ENCODE measurements at places on chromosomes 1 and 21. TPM values are rescaled to one million over a fixed set of nuclear protein-coding genes. Genes with fewer than 3 reads are reported as not detected.

FCMR gene
- not detected for total RNA-seq

DNA sequence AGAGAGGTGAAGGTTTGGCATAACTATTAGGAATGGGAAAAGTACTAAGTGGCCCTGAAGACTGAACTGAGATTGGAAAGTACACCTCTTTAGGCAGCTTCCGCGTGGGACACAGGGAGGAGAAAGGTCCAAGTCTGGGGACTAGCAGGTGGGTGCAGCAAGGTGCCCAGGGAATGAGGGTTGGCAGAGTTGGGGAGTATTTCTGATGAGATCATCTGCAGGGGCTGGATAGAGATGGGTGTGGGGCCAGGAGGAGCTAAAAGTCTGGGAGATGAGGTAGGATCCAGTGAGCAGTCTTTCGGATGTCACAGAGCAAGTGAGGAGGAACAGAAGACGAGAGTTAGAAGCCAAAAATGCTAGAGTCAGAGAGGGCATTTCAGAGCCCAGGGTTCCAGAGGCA is 36.1 kb downstream of the CDCA8 start:
- DNase-seq: no peak

ARHGEF10L gene
- 10.5 TPM for total RNA-seq

JAM2 gene
- 15.3 TPM for total RNA-seq

DISP3 gene
- 2.1 TPM for total RNA-seq

- no peak for DNase-seq
Measured at GRCh38 chr21:28704746-28705145, 287.9 kb downstream of the LTN1 start.

DNA sequence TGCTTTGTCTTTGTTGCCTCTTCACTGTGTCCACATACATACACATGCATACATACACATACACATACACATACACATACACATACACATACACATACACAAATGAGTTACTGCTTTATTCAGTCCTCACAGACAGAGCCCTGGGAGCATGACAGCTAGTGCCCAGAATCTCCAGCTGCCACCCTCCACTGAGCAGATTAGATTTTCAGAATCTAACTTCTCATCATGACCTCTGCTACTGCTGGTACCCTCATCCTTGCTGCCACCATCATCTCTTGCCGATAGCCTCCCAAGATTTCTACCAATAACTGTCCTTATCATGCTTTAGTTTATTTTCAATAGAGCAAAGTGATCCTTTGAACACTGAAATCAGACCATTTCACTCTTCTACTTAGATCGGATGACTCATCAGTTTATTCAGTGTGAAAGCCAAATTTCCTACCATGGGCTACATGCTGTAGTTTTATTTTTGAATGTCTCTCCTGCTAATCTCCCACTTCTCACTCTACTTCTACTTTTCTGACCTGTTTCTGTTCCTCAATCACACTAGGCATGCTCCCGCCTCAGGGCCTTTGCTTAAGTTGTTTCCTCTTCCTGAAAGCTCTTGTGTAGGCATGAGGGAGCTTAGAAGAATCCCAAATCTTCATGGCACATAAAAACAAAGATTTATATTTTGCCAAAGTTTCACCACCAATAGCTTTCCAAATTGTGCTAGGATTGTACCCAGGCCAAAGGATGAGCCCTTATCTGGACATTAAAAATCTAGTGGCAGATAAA is 43.0 kb downstream of the ATP6V1G3 start:
- no peak for DNase-seq

DNA sequence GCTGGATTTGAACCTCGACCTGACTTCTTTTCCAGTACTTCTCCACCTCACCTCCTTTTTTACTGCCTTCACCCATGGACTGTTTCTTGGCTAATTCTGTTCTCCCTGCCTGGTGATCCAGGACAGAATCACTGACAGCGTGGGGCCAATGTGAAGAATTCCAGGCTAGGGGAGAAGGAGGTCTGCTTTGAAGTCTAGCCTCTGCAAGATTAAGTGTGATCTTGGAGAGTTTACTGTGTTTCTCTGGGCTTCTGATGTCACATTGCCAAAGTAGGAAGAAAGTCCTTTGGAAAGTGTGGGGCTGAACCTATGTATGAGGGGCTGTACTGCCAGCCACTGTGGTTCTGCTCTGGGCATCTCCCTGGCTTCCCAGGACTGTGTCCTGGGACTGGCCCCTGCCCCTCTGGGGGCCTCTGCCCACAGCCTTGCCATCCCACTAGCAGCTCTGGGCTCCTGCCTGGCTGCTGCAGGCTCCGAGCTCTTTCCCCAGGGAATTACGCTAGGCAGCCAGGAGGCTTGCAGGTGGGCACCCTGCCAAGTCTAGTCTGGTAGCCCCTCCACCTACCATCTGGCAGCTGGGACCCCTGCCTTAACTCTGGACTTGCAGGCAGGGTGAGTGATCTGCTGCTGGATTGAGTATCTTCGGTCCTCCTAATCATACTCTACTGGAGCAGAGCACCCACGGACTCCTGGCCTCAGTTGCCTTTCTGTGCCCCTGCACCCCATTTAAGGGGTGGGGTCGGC is 52.2 kb downstream of the YARS1 start:
- no peak for DNase-seq

GJC2 gene
- 0.43 TPM for total RNA-seq

DNA sequence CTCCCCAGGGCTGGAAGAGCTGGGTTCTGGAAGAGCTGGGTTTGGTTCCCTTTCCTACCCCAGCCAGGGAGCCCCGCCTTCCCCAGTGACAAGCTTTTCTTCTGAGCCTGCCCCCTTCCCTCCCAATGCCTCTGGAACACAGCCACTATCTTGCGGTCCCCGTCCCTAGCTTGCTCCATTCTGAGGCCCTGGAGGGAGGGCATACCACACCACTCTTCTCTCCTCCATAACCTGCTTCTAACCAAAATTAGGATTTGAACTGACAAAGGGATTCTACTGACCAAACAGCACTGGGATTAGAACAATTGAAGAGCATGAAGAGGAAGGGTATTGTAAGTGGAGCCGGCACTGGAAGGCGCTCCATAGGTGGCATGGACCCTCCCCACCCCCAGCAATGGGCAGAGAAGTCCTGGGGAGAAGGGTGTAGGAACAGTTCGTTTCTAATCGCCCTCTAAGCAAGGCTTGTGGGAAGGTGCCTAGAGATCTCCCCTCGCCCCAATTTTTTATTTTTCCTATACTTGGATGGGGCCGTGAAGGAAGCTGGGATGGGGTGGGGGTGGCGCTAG is 690 bp downstream of the C1orf216 start:
- peak; percentile 58 for DNase-seq

DNA sequence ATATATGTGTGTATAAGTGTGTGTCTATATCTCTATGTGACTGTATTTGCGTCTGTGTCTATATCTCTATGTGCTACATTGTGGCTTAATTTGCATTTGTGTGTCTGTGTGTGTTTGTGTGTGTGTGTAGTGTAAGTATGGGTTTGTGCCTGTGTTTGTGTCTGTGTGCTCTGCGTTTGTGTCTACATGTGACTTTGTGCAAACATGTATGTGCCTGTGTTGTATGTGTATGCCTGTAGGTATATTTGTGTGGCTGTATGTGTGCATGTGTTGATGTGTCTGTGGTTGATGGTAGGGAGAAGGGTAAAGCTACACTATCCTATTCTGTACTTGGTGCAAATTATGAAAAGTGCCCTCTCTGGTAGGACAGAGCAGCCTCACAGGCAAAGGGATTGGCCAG is 7.3 kb upstream of the FGGY start:
- no peak for DNase-seq

DNA sequence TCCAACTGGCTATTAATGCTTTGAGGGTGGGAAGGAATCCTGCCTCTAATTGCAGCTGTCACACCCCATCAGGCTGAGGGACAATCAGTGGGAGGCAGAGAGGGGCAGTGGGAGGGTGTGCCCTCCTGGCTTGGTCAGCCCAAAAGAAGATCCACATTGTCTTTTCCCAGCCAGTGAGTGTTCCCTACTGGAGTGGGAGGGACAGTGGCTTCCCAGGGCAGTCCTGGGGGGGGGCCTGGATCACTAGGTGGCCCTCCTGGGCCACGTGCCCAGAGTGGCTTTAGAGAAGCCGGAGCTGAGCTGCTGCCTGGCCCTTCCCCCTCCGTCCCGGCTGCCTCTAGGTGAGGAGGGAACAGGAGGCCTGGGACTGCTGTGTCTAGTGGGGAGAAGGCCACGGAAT is 14.0 kb downstream of the INKA2 start:
- peak; percentile 95 for DNase-seq

DNA sequence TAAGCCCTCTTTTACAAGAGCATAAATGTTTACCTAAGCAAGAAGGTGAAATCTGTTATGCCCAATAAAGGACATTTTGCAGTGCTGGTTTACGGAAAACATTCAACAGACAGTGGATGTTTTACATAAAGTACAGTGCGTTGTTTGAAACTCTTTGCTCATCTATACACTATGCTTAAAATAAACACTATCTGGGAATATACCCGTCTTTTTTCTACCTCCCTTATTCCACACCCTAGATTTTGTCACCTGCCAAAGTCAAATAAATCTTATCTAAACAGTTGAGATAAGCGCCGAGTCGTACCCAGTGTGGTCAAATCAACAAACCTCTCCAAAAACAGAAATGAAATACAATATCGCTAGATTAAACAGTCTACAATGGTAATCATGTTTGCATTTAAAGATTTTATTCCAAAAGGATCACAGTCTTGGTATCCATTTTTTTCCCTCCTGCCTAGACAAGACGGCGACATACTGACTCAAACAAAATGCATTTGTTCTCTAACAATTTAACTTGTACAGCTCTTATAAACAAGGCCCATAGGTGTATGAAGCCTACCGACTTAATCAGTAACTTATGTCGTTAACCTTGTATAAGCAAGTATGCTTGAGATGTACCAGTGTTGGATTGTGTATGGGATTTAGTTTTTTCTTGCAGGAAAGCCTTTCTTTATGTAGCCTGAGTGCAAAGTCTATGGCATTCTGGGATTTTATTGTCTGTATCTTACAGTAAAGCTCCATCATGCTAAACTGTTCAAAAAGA is 189.1 kb downstream of the FMN2 start:
- DNase-seq: no peak

Measured in SJCRH30 (cell line).